ENCODE measurements at places on chromosomes 12 and 14. TPM values are rescaled to one million over a fixed set of nuclear protein-coding genes. Genes with fewer than 3 reads are reported as not detected.
A peak's percentile ranks its signal among the peaks of the same experiment; 100 is the strongest.

Gene CLEC2A
- not detected for total RNA-seq

Gene C12orf60
- total RNA-seq: 0.82 TPM

Gene IL31
- total RNA-seq: not detected

Gene OASL
- total RNA-seq: 8.9 TPM

Gene CCDC184
- 5.3 TPM for total RNA-seq

Gene HOXC13
- total RNA-seq: not detected

Gene KNTC1
- 29.2 TPM for total RNA-seq

Gene KCNMB4
- 1.5 TPM for total RNA-seq

DNA sequence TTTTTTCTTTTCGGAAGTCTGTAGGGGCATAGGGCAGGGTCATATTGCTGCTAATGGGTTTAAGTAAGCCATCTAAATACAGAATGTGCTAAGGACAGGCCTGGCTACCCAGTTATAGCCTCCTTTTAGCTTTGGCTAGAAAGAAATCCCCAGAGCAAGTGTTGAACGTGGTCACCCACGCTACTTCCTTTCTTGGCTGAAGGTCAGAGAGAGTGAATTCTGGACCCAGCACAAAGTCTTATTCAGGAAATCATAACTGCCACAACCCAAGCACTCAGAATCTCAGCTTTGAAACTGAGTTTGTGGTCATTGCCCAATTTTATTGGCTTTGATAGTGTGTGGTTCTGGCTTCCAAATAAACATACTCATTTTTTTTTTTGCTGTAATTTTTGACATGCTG lies 542.1 kb upstream of the ATP2B1 start:
- DNase-seq: no peak

- no peak for DNase-seq
Observed at GRCh38 chr12:64412459-64412858, 8.3 kb downstream of the XPOT start.

GRCh38 chr12:25155022-25155576 lies 39.9 kb downstream of the DNAI7 start:
- no peak for DNase-seq

- DNase-seq: no peak
Observed at GRCh38 chr12:108720757-108721514, 10.4 kb downstream of the CORO1C start.

GRCh38 chr14:61678975-61679374 lies 16.3 kb upstream of the HIF1A start:
- DNase-seq: no peak

DNA sequence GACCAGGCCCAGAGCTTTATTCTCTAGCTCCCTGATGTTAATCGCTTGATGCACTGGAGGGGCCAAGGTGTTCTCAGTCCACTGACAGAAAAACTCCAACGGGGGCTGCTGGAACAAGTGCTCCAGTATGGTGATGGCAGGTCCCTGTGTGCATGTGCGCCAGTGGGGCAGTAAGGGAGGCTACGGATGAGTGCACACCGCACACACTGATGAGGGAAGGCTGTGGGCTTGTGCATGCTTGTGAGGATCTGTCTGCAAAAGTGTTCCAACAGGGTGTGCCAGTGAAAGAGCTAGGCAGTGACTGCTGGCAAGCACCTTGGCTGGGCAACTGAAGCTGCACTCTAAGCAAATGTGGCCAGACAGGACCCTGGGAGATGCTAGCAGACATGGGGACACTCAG lies 229.7 kb upstream of the FOXG1 start:
- no peak for DNase-seq

GRCh38 chr12:131436922-131437705 lies 273.8 kb upstream of the SFSWAP start:
- DNase-seq: no peak

DNA sequence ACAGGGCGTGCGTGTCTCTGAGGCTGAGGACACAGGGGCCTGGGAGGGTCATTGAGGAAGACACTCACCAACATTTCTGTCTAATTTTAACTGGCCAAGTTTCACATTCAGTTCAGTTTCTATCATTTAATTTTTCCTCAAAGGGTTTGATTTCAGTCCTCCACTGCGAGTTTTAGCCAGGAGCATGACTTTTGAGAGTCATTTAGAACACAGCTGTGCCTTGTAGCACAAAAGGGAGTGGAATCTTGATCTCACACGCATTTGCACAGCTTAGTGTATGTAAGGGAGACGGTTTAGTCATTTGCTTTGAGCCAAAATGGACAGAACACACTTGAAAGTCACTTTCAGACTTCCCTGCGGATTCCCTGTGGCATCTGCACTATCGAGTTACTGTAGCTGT lies 1090.8 kb downstream of the BCL11B start:
- DNase-seq: no peak

GRCh38 chr12:56129206-56129941 lies 1.3 kb downstream of the ESYT1 start:
- peak; percentile 65 for DNase-seq

- DNase-seq: no peak
Observed at GRCh38 chr14:89085737-89086382, 261.4 kb downstream of the TTC8 start.

DNA sequence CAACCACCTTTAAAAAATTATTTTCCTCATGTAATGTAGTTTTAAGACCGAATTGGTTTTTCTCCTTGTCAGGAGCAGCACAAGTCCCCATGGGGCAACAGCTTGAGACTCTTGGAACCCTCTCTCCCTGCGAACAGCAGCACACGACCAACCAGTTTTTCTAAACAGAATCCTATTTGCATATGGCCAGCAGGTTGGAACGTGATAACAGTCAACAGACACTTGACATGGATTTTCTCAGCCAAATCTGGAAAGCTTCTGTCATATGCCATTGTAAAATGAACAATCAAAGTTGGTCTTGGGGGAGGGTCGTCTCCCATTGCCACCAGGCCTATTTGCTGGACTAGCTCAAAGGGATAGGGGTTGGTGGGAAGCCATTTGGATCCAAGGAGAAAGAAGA lies 1915.0 kb upstream of the FLRT2 start:
- no peak for DNase-seq

DNA sequence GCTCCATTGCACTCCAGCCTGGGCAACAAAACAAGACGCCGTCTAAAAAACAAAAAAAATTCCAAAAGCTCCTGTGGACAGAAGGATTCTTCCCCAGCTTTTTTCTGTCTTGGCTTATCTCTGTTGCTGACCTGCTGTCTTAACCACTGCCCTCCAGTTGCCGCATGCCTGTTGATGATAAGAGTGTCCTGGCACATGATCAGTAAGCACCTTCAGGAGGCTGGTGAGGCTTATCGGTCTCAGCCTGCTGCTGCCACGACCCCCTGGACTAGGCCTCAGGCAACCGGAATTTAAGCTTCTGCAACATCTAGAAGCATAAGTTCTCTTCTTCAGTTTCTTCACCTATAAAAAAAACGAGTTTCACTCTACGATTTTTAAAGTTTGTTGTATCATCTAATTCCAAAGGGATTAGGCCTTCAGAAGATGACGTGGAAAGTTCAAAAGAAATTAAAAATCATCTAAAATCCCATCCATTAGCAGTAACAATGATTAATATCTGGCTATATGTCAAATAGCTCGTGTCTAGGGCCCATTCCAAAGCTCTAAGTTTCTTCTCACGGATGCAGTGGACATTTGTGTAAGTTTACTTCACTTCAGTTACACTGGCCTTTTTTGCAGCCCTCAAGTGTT lies 46.4 kb downstream of the RESF1 start:
- no peak for DNase-seq

DNA sequence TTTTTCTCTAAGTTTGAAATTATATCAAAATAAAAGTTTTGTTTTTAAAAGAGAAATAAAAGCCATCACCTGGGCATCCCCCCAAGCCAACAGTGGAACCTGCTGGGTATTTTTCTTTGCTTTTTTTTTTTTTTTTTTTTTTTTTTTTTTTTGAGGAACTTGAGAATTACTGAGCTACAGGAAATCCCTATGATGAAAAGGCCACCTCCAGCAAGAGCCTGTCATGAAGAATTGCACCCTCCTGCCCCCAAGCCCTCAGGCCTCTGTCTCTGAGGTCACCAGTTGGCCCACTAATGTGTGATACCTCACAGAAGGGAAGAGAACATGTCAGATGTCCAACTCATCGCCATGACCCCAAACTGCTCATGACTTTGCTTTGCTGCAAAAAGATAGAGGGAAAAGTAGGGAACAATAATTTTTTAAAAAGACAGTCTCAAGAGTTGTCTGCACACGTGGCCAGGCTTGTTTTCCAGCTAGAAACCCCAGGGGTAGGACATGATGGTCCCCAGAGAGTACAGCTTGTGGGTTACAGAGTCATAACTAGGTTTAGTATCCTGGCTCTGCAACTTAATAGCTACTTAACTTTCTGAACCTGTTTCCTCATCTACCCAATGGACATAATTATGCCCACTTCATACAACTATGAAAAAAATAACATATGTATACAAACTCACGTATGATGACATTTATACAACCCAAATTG lies 124.3 kb upstream of the EGLN3 start:
- DNase-seq: no peak

DNA sequence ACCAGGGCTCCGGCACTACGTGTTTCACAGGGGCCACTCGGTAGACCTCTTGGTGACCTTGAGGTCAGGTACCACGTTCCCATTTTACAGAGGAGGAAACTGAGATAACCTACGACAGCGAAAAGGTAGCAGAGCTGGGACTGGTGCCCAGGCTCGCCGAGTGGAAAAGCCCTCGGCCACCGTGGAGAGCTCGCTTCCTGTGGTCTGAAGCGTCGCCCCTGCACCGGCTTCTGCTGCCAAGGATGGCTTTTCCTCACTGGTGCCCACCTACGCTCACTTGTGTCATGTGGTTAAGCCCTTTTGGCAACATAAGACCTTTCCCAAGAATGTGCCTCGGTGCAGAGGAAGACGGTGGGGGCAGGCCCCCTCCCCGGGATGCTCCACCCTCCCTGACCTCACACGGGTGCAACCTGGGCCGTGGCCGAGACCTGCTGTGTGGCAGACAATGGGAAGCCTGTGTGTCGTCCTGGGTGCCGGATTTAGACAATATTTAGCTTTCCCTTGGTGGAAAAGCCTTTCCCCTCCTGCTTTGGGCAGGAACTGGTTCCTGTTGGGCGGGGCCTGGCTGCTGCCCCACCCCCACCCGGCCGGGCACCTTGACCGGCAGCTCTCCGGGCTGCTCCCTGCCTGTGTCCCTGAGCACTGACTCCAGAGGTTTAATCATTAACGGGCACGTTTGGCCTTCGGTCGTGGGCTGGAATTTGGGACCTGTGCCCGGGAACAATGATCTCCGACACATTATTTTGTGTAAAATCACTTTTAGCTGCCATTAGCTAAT lies 32.4 kb upstream of the PPP1R13B start:
- DNase-seq: no peak

DNA sequence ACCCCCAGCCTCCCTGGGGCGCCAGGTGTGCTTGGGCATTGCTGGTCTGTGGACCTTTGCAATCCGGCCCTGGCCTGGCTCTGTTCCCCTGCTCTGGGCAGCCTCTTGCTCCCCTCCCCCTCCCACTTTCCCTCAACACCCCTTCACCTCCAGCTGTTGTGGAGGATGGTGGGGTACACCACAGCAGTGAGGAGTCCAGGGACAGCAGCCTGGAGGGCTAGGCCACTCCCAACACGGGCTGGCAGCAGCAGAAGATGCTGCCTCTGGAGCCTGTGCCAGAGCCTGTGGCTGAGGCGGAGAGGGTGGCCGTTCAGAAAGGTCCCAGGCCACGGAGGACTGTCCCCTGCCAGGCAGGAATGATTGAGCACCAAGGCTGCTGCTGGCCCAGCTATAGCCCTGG lies 7.6 kb downstream of the ZBTB42 start:
- no peak for DNase-seq

DNA sequence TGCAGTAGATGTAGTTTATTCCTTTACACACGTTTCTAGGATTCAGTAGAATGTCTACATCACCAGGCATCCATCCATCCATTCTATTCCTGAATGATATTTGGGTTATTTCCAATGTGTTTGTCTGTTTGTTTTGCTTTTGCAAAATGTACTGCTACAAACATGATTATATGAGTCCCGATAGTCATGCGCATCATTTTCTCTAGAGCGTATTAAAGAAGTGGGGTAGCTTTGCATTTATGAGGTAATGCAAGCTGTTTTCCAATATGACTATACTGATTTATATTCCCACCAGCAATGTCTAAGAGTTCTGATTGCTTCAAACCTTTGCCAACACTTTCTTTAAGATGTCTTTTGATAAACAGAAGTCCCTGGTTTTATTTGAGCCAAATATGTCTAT lies 253.2 kb downstream of the NOVA1 start:
- no peak for DNase-seq

GRCh38 chr12:104376650-104377513 lies 73.3 kb downstream of the EID3 start:
- DNase-seq: no peak

DNA sequence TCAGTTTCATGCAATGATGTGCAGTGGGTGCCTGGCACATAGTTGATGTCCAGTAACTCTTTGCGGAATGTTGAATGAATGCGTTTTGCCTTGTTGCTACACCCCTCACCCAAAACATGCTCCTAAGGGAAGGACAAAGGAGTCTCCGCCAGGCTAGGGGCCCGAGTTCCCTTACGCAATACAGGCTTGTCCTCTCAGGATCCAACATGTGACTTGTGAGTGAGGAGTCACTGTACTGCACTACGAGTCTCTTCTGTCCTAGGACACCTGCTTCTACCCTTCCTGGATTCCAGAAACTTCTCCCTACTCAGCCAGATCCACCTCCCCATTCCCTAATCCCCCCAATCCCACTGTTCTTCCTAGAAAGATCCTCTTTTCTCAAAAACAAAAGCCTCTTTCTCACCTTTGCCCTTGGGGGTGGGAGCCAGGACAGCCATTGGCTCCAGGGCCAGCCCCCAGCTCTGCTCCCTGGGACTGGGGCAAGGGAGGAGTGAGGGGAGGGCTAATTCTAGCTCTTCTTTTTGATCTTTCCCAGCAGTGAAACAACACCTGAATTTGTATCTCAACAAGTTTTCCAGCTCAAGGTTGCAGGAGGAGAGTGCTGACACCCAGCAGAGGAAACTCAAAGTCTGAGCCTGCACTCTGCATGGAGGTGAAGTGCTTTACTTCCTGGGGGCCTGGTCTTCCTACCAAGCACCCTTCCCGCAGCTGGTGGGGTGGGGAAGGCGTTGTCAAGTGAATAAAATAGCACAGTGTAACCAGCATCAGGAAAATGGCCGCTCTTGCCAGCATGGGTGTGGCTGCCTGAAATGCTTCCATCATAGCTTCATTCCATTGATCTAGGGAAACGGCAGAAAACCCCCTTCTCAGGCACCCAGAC lies 3.4 kb upstream of the OTUB2 start:
- no peak for DNase-seq
